ENCODE measurements at places on chromosomes 7 and 10.

DNA sequence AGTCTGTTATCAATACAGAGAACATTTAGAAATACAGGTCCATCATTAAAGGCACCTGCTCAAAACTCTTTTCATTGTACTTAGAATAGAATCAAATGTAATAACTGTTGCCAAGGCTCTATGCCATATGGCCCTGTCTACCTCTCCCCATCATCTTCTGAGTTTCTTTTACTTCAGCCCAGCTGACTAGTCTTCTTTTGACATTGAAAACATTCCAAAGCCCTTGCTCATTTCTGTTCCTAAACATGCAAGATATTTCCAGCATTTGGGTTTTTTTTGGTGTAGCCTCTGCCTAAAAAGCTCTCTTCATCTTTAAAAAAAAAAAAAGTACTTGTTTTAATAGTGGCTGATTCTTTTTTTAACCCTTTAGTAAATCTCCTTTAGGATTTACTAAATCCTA, 165.5 kb upstream of the SMIM30 start:
- no peaks in the 10 kb centered on the region for H3K27me3 ChIP-seq
- no peak overlapping the region for H3K27ac ChIP-seq
- DNase-seq = no peak
- no peaks in the 10 kb centered on the region for H3K36me3 ChIP-seq

DNA sequence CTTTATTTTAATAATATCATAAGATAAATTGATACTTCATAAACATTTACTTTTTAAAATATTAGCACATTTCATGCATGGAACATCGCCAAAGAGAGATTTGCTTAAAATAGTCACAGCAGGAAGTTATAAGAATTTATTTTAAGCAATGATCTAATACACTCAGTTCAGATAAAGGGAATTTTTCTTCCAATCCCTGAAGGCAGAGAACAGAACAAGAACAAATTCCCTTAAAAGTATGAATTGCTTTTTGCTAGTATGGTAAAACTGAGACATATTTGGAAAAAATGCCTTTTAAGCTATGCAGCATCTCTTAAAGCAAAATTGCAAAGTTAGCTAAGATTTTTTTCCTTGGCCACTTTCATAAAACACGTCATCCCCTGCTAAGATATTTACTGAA, 91.0 kb downstream of the SEMA3D start:
- DNase-seq = peak; percentile 80
- no peaks in the 10 kb centered on the region for H3K36me3 ChIP-seq
- no peak overlapping the region for H3K27ac ChIP-seq
- H3K27me3 ChIP-seq = no peaks in the 10 kb centered on the region
- no peak overlapping the region for H3K4me3 ChIP-seq

DNA sequence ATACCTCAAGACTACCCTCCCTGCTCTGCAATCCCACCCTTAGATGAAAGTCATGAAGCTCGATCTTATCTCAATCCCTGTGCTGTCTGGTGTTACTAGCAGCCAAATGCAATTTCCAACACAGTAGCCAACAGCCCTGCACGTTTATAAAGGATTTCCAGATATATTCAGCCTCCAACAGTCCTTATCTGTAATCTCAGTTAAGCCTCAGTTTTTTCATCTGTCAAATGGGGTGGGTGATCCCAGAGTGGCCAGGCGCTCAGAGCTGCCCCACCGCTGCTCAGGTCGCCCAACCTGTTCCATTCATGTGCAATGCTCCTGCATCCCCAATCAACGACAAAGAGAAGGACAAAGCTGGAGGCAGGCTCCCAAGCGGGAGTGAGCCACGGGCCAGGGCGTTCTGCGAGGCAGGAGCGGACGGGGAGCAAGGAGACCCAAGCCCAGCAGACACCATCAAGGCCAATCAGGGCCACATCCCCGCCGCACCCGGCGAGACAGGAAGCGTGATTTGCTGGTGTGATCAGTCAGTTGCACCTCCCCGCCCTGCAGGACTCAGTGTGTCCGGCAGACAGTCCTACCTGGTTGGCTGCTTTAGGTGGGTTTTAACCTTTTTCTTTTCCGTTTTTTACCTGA, 19.7 kb downstream of the PDGFA start:
- no peak for DNase-seq
- peaks cover 8% of the 10 kb centered on the region for H3K4me1 ChIP-seq
- H3K4me3 ChIP-seq = no peak overlapping the region

- H3K4me1 ChIP-seq = no peaks in the 10 kb centered on the region
- no peaks in the 10 kb centered on the region for H3K36me3 ChIP-seq
- H3K27ac ChIP-seq = no peak overlapping the region
- no peak overlapping the region for H3K4me3 ChIP-seq
- peaks cover 26% of the 10 kb centered on the region for H3K27me3 ChIP-seq
Observed at GRCh38 chr7:128357217-128357613, 4.3 kb downstream of the PRRT4 start.

- H3K4me1 ChIP-seq = peaks cover 61% of the 10 kb centered on the region
- peaks cover 2% of the 10 kb centered on the region for H3K36me3 ChIP-seq
- DNase-seq = peak; percentile 91
- no peaks in the 10 kb centered on the region for H3K27me3 ChIP-seq
Observed at GRCh38 chr7:47537716-47538675, 43.9 kb downstream of the TNS3 start.

GRCh38 chr7:16484453-16485158, 19.1 kb upstream of the SOSTDC1 start:
- no peak overlapping the region for H3K27ac ChIP-seq
- H3K4me3 ChIP-seq = no peak overlapping the region
- H3K4me1 ChIP-seq = no peaks in the 10 kb centered on the region
- DNase-seq = no peak

DNA sequence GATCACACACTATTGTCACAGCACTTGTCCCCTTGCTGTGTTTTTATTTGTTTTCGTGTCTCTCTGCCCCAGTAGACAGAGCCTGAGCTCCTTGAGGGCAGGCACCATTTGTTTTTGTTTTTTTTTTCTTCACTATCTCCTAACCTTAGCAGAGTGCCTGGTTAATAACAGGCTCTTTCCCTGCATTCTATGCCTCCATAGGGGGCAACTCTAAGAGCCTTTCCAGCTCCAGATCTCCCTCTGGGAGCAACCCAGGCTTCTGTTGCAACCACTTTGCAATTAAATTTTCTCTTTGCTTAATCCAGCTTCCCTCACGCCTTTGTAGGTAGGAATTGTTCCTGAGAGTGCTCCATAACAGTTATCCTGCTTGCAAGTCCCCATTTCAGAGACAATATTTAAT, 148.4 kb downstream of the PLXDC2 start:
- no peak overlapping the region for H3K27ac ChIP-seq
- DNase-seq = no peak
- H3K27me3 ChIP-seq = no peaks in the 10 kb centered on the region
- H3K4me3 ChIP-seq = no peak overlapping the region

- peaks cover 3% of the 10 kb centered on the region for H3K27me3 ChIP-seq
- DNase-seq = no peak
- H3K4me1 ChIP-seq = no peaks in the 10 kb centered on the region
- no peak overlapping the region for H3K4me3 ChIP-seq
- no peak overlapping the region for H3K27ac ChIP-seq
Observed at GRCh38 chr7:3518546-3518945, 217.5 kb downstream of the SDK1 start.

DNA sequence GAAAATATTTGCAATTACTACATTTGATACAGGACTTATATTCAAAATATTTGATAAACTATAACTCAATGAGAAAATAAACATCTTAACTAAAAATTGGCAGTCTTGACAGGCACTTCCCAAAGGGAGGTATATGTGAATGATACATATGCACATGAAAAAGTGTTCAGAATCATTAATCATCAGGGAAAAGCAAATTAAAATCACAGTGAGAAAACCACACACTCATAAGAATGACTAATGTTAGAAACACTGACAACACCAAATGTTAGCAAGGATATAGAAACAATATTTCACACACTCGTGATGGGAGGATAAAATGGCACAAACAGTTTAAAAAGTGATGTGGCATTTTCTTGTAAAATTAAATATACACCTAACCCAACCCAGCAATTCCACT, 4.1 kb upstream of the VPS26A start:
- H3K36me3 ChIP-seq = no peaks in the 10 kb centered on the region
- H3K27me3 ChIP-seq = no peaks in the 10 kb centered on the region
- H3K27ac ChIP-seq = no peak overlapping the region

GRCh38 chr7:1105189-1105588, 17.3 kb downstream of the GPER1 start:
- no peak for DNase-seq
- no peak overlapping the region for H3K4me3 ChIP-seq
- no peaks in the 10 kb centered on the region for H3K36me3 ChIP-seq
- no peaks in the 10 kb centered on the region for H3K4me1 ChIP-seq
- no peak overlapping the region for H3K27ac ChIP-seq

GRCh38 chr7:25218191-25218590, 10.1 kb downstream of the NPVF start:
- H3K27ac ChIP-seq = no peak overlapping the region
- H3K27me3 ChIP-seq = no peaks in the 10 kb centered on the region
- DNase-seq = peak; percentile 55
- H3K36me3 ChIP-seq = no peaks in the 10 kb centered on the region

DNA sequence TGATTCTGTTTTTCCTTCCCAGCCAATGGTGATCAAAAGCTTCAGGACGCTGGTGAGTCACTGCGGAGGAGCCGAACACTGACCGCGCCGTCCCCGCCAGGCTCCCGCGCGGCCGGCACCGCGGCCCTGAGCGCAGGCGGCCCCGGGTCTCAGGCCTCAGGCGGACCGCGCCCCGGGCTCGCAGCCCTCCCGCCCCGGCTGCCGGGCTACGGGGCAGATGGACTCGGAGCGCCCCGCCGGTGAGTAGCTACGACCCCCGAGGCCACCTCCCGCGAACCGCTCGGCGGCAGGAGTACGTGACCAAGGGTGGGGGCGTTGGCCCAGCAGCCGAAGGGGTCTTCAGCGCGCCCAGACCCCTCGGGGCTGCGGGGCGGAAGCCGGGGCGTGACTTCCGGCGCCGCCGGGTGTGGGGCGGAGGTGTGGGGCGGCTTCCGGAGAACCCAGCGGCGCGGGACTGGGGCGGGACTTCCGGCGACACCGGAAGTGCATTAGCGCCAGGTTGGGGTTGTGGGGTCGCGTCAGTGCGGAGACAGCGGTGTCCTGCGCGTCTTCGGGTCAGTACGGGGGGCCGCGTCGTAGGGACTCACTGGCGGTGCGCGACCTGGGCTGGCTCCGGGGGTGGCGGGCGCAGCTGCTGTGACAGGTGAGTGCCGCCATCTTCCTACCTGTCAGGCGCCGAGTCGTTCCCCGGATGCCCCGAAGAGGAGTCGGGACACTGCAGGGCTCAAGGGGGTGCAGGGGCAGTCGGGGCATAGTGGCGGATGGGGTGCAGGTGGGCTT, at the start of gene WDR37:
WDR37 (plus strand) TSS at position 60 of the 780 bp plus-strand sequence. CDS start 15,771 bp downstream, outside the sequence.
- H3K27me3 ChIP-seq = no peaks in the 10 kb centered on the region
- H3K36me3 ChIP-seq = peaks cover 18% of the 10 kb centered on the region
- peaks cover 17% of the 10 kb centered on the region for H3K4me1 ChIP-seq
- peak within 1 kb of the TSS; percentile 100 for H3K4me3 ChIP-seq
- peak; percentile 89 for DNase-seq

DNA sequence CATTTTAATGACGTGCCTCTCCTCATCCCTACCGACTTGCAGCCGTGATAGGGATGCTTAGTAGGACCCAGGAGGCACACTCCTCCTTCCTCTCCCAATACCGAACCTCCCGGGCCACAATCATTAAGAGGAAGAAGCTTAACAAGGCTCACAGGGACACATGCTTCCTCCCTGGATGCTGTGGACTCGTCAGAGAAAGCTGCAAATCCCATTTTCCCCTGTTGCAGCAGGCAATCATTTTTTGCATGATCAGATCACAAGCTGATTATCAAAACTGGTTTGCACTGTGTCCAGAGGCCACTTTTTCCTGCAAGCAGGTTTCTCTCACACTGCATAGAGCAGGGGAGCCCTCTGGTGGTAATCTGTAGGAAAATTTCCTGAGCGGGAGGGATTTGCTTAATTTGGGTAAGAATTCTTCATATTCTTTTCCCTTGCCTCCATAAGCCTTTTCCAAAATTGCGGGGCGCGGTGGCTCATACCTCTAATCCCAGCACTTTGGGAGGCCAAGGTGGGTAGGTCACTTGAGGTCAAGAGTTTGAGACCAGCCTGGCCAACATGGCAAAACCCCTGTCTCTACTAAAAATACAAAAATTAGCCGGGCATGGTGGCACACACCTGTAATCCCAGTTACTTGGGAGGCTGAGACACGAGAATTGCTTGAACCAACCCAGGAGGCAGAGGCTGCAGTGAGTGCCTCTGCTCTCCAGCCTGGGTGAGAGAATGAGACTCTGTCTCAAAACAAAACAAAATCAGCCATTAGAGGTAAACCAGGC, 16.1 kb upstream of the LAMB4 start:
- H3K36me3 ChIP-seq = no peaks in the 10 kb centered on the region
- H3K4me1 ChIP-seq = no peaks in the 10 kb centered on the region
- peak; percentile 91 for DNase-seq
- H3K4me3 ChIP-seq = no peak overlapping the region

All from lung (tissue), 17 donors.